ENCODE measurements at places on chromosomes 11 and 22. TPM values are rescaled to one million over a fixed set of nuclear protein-coding genes. Genes with fewer than 3 reads are reported as not detected.

DNA sequence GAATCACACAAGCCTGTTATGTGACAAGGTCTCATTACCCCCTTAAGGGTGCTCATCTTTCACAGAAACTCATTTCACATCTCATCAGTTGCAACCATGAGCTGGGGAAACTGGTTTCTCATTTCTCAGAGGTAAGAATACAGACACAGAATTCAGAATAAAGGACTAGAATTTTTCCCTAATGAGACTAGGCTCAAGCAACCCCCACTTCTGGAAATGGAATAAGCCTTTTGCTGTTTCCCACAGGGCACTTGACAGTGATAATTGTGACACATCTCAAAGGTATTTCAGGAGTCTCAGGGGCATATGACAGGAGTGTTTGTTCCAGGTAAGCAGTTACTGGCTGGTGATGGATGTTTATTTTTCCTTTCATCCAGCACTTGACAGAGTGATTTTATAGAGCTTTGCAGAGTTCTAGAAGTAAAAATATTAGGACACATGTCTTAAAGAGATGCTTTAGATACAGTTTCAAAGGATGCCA lies 112.9 kb upstream of the DDI1 start:
- no peaks in the 10 kb centered on the region for H3K27me3 ChIP-seq
- peak; percentile 4 for DNase-seq
- H3K27ac ChIP-seq = no peak overlapping the region
- H3K36me3 ChIP-seq = no peaks in the 10 kb centered on the region
- H3K4me1 ChIP-seq = no peaks in the 10 kb centered on the region

The OR9G4 gene
- total RNA-seq = not detected

The GPHA2 gene
- 11.6 TPM for total RNA-seq

DNA sequence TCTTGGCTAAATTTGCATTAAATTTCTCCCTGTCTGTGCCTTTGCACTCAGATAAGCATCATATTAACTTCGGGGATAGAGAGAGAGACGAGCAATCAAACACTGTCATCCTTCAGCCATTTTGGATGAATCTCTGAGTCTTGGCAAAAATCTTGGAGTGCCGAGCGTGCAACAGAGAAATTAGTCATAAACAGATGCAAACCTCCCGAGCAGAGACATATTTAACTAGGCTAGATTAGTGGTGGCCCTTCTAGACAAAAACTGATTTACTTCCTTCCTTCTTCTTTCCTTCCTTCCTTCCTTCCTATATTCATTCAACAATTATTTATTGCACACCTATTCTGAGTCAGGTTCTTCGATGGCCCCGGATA lies 114.4 kb upstream of the BLID start:
- H3K27ac ChIP-seq = no peak overlapping the region
- peaks cover 17% of the 10 kb centered on the region for H3K4me1 ChIP-seq
- H3K27me3 ChIP-seq = no peaks in the 10 kb centered on the region
- no peaks in the 10 kb centered on the region for H3K36me3 ChIP-seq

The TMPRSS13 gene
- total RNA-seq = not detected

- H3K27me3 ChIP-seq = peaks cover 2% of the 10 kb centered on the region
- no peak for DNase-seq
- no peak overlapping the region for H3K4me3 ChIP-seq
Measured at GRCh38 chr22:39466228-39467006, 9.6 kb downstream of the MGAT3 start.

GRCh38 chr11:45803971-45804760 lies 783 bp upstream of the SLC35C1 start:
- peaks cover 16% of the 10 kb centered on the region for H3K27me3 ChIP-seq
- H3K27ac ChIP-seq = no peak overlapping the region
- peak; percentile 18 for DNase-seq
- peaks cover 41% of the 10 kb centered on the region for H3K4me1 ChIP-seq
- H3K36me3 ChIP-seq = peaks cover 4% of the 10 kb centered on the region
- H3K4me3 ChIP-seq = peak overlapping the region; percentile 89

The TRIM29 gene
- total RNA-seq = 0.86 TPM

GRCh38 chr22:35930933-35931332 lies 97.7 kb downstream of the RBFOX2 start:
- no peak overlapping the region for H3K4me3 ChIP-seq
- H3K36me3 ChIP-seq = no peaks in the 10 kb centered on the region
- no peak overlapping the region for H3K27ac ChIP-seq

DNA sequence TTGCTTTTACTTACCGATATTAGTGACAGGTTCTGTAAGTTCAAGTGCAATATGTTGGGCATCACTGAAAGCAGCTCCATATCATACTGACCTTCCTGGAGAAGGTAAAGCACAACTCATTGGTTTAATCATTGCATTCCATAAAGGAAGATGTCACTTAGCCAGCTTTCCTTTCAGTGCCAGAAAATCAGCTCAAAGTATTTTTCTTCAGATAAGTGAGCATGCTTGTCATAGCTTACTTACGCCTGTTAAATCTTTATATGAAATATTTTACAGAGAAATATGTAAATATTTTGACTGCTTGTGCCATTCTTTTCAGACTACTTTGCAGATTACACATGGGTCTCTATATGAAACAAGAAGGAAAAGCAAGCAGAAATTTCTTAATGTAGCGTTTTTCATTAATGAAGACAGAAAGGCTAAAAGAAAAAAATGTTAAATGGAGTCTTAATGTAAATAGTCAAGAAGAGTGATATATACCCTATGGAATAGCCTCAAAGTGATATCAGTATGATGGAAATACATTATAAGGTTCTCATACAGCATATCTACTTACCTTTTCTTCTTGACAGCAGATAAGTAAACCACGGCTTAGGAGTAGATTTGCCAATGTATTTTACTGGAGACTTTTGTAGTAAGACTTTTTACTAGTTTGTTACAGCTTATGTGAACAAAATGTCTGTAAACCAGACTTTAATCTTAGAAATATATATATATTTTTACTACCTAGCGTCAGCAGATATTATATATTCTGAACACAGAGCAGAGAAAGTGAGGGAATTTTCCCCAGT lies 649.7 kb downstream of the METTL15 start:
- no peak overlapping the region for H3K4me3 ChIP-seq
- H3K4me1 ChIP-seq = no peaks in the 10 kb centered on the region
- H3K27ac ChIP-seq = no peak overlapping the region
- no peaks in the 10 kb centered on the region for H3K27me3 ChIP-seq
- no peaks in the 10 kb centered on the region for H3K36me3 ChIP-seq

- H3K27me3 ChIP-seq = peaks cover 53% of the 10 kb centered on the region
- H3K27ac ChIP-seq = no peak overlapping the region
- no peaks in the 10 kb centered on the region for H3K36me3 ChIP-seq
- no peak overlapping the region for H3K4me3 ChIP-seq
Measured at GRCh38 chr22:50016988-50017700, 4.6 kb upstream of the IL17REL start.

DNA sequence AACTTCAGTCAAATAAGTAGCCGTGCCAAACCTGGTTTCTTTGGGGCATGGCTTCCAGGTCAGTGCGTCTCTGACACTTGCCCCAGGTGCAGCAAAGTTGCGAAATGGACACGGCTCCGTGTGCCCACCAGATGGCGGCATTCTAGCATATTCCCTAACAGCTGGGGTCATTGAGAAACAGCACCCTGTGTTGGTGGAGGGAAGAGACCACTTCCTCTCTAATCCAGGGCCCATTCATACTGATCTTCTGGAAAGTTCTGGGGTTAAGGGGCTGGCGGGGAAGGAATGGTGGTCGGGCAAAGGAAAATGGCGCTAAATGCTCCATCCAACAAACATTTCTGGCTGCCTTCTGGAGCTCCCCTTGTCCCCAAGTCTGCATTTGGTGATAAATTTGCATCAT lies 141.2 kb upstream of the TIMP3 start:
- H3K27ac ChIP-seq = no peak overlapping the region
- H3K36me3 ChIP-seq = no peaks in the 10 kb centered on the region
- H3K4me1 ChIP-seq = peaks cover 18% of the 10 kb centered on the region
- DNase-seq = peak; percentile 78
- no peaks in the 10 kb centered on the region for H3K27me3 ChIP-seq

GRCh38 chr11:69587454-69588090 lies 53.4 kb upstream of the CCND1 start:
- no peaks in the 10 kb centered on the region for H3K36me3 ChIP-seq
- no peak overlapping the region for H3K27ac ChIP-seq
- no peaks in the 10 kb centered on the region for H3K27me3 ChIP-seq
- H3K4me1 ChIP-seq = peaks cover 10% of the 10 kb centered on the region
- peak; percentile 43 for DNase-seq

The MUC5AC gene
- total RNA-seq = not detected

DNA sequence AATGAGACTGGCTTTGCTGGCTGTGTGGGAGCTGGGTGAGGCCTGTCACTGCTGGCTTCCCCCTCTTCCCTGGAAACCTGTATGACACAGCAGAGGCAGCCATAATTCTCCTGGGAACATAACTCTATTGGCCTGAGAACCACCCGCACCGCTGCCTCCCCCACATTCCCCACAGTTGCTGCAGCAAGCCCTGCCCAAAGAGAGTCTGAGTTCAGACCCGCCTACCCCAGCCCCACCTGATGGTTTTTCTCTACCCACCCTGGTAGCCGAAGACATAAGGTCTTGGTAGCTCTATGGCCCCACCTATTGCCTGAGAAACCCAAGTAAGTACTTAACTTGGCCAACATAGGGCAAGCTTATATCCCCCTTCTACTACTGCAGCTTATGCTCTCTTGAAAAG lies 174.8 kb downstream of the C11orf91 start:
- H3K27me3 ChIP-seq = no peaks in the 10 kb centered on the region
- H3K4me1 ChIP-seq = no peaks in the 10 kb centered on the region
- DNase-seq = no peak
- no peaks in the 10 kb centered on the region for H3K36me3 ChIP-seq
- H3K27ac ChIP-seq = no peak overlapping the region

DNA sequence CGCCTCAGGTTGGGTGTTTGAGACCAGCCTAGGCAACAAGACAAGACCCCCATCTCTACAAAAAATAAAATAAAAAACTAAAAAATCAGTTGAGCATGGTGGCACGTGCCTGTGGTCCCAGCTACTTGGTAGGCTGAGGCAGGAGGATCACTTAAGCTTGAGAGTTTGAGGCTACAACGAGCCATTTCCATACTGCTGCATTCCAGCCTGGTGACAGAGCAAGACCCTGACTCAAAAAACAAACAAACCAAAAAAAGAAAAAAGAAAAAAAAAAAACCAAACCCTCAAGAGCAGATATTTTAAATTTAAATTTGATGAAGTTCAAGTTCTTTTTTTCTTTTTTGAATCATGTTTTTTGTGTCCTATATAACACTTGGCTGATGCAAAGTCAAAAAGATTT lies 7.2 kb upstream of the CCDC83 start:
- H3K36me3 ChIP-seq = no peaks in the 10 kb centered on the region
- H3K27me3 ChIP-seq = no peaks in the 10 kb centered on the region
- H3K27ac ChIP-seq = no peak overlapping the region
- H3K4me3 ChIP-seq = no peak overlapping the region

The PCNX3 gene
- 23.0 TPM for total RNA-seq

The HMOX1 gene
- 54.1 TPM for total RNA-seq

The SUN2 gene
- 18.2 TPM for total RNA-seq

The BUD13 gene
- total RNA-seq = 31.9 TPM

DNA sequence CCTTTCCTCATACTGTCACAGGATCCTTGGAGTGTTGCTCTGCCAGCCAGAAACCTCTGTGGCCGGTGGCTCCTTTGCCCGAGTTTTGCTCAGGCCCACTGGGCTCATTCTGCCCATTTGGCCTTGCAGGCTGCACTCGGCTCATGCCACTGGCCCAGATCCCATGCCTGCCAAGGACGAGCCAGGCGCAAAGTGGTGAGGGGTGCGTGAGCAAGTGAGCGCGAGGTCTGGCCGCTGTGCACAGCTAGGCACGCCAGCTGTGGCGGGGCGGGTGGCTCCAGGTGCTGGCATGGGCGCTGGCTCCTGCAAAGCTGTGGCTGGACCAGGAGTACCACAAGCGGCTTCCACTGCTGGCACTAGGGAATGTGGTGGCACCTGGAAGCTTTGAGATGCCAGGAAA lies 2.8 kb upstream of the RNF141 start:
- H3K27me3 ChIP-seq = no peaks in the 10 kb centered on the region
- H3K36me3 ChIP-seq = no peaks in the 10 kb centered on the region
- H3K4me3 ChIP-seq = no peak overlapping the region
- H3K4me1 ChIP-seq = peaks cover 18% of the 10 kb centered on the region
- DNase-seq = no peak
- no peak overlapping the region for H3K27ac ChIP-seq

DNA sequence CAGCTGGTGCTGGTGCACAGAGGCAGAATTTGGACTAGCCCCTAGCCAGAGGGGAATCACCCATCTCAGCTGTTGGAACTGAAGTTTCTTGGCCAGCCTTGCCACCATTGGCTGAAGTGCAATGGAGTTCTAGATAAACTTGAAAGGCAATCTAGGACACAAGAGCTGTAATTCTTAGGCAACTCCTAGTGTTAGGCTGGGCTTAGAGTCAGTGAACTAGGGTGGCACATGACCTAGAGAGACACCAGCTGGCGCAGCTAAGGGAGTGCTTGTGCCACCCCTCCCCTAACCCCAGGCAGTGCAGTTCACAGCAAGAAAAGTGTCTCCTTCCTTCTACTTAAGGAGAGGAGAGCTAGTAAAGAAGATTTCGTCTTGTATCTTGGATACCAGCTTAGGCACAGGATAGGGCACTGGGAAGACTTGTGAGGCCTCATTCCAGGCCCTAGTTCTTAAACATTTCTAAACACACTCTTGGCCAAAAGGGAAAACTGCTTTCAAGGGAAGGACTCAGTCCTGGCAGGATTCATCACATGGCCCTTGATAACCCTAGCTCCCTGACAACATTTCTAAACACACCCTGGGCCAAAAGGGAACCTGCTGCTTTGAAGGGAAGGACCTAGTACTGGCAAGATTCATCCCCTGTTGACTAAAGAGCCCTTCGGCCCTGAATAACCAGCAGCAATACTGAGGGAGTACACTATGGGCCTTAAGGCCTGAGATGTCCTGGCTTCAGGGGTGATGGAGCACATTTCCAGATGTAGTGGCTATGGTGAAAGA lies 53.4 kb downstream of the XRRA1 start:
- H3K4me3 ChIP-seq = no peak overlapping the region
- DNase-seq = no peak
- H3K27ac ChIP-seq = no peak overlapping the region
- 0 out of 3 replicates have a peak, but pooled peaks cover 3% of the 10 kb centered on the region for H3K36me3 ChIP-seq
- H3K4me1 ChIP-seq = peaks cover 19% of the 10 kb centered on the region
- no peaks in the 10 kb centered on the region for H3K27me3 ChIP-seq

DNA sequence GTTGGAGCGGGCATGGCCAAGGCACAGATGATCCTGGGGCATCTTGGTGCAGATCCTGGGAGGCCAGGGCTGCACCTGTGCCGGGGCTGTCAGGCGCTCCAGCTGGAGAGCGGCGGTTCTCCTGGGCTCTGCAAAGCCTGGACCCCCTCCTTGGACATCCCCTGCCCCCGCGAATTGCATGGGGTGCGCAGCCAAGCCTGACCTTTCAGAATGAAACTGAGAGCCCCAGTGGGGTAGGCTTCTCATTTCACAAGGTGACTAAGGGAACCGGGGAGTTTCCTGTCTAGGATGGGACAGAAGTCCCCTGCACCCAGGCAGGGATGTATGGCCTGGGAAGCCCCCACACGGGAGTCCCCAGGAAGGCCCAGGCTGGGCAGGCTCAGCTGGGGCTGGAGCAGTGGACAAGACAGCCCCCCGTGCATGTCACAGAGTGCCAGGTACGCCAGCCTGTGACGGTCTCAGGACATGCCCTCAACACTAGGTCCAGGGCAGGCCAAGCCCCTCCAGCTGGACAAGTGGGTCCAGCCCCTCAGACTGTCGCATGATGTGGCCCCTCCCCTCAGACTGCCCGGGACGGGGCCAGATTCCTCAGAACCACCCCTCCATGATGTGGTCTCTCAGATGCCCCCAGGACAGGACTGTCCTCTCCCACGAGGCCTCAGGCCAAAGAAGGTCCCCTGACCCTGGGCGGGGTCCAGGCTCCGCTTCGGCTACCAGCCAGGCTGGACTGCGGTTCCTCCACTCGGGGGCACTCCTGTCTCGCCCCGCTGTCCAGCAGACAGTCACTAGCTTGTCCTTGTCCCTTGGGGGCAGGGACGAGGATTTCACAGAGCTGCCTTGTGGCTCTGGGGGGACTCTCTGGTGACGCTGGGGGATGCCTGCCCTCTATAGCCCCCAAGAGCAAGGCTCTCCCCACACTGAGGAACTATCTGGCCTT lies 2.3 kb downstream of the LSP1 start:
- H3K27me3 ChIP-seq = peaks cover 25% of the 10 kb centered on the region
- H3K4me3 ChIP-seq = no peak overlapping the region
- no peak for DNase-seq

All from HepG2 (cell line).